ENCODE measurements at places on chromosomes 7 and 10. TPM values are rescaled to one million over a fixed set of nuclear protein-coding genes. Genes with fewer than 3 reads are reported as not detected.

The COBL gene
- total RNA-seq, result 42.7 TPM

- H3K27me3 ChIP-seq, result no peaks in the 10 kb centered on the region
- peak; percentile 1 for DNase-seq
Measured at GRCh38 chr7:19294619-19295018, 149.4 kb upstream of the FERD3L start.

- no peak overlapping the region for H3K4me3 ChIP-seq
- no peaks in the 10 kb centered on the region for H3K4me1 ChIP-seq
- no peaks in the 10 kb centered on the region for H3K36me3 ChIP-seq
- H3K27me3 ChIP-seq, result no peaks in the 10 kb centered on the region
- H3K27ac ChIP-seq, result no peak overlapping the region
- DNase-seq, result no peak
Measured at GRCh38 chr7:54705436-54705835, 53.6 kb downstream of the SEC61G start.

DNA sequence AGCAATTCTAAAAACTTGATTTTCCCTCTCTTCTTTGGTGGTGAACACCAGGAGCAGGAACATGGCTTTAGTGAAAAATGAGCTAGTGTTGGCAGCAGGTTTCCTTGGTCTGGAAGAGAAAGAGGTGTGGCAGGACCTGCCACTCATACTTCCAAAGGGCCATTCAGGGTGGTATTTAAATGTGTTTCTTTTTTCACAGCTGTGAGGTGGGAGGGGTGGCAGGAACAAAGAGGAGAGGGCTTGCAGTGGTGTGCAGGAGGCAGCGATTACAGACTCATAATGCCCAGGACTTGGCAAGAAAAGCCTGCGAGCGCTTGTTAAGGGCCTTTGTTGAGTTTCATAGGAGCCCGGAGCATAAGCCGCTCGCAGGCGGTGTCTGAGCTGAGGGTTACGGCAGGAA, 36.8 kb downstream of the WIPF3 start:
- H3K36me3 ChIP-seq, result no peaks in the 10 kb centered on the region
- no peak for DNase-seq
- H3K27ac ChIP-seq, result no peak overlapping the region
- no peak overlapping the region for H3K4me3 ChIP-seq

GRCh38 chr7:2279896-2280295, 34.3 kb downstream of the SNX8 start:
- peaks cover 6% of the 10 kb centered on the region for H3K4me1 ChIP-seq
- H3K27me3 ChIP-seq, result no peaks in the 10 kb centered on the region
- DNase-seq, result no peak
- H3K4me3 ChIP-seq, result no peak overlapping the region

The CLRN3 gene
- total RNA-seq, result 9.4 TPM

- no peaks in the 10 kb centered on the region for H3K27me3 ChIP-seq
- H3K4me1 ChIP-seq, result no peaks in the 10 kb centered on the region
- no peak for DNase-seq
- H3K27ac ChIP-seq, result no peak overlapping the region
- H3K4me3 ChIP-seq, result no peak overlapping the region
- H3K36me3 ChIP-seq, result no peaks in the 10 kb centered on the region
Measured at GRCh38 chr7:31251441-31251840, 89.1 kb downstream of the NEUROD6 start.

GRCh38 chr7:36215457-36215765, 62.4 kb downstream of the EEPD1 start:
- no peak overlapping the region for H3K27ac ChIP-seq
- H3K27me3 ChIP-seq, result no peaks in the 10 kb centered on the region
- no peak for DNase-seq
- H3K4me3 ChIP-seq, result no peak overlapping the region

DNA sequence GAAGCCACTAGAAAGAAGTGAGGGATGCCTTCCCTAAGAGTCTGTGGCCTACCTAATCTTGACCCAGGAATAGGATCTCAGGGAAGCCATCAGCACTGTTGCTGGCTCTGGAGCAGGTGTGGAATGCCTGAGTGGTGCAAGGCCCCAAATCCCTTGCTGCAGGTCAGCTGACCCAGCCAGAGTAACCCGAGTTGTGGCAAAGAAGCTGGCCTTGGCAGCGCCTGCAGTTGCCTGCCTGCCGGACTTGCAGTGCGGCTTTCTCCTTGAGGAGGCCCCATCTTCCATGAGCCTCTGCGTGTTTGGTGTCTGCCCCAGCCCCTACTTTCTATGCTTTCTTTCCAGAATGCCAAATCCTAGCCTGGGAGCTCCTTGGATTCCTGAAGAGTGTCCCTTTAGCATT, 5.8 kb downstream of the KIAA1217 start:
- DNase-seq, result no peak
- no peak overlapping the region for H3K4me3 ChIP-seq
- H3K4me1 ChIP-seq, result peaks cover 16% of the 10 kb centered on the region
- no peaks in the 10 kb centered on the region for H3K27me3 ChIP-seq
- H3K27ac ChIP-seq, result peak overlapping the region; percentile 66
- peaks cover 3% of the 10 kb centered on the region for H3K36me3 ChIP-seq

GRCh38 chr10:127904311-127905000, 2.4 kb upstream of the PTPRE start:
- no peaks in the 10 kb centered on the region for H3K36me3 ChIP-seq
- DNase-seq, result no peak
- H3K4me3 ChIP-seq, result no peak overlapping the region
- H3K4me1 ChIP-seq, result peaks cover 8% of the 10 kb centered on the region

DNA sequence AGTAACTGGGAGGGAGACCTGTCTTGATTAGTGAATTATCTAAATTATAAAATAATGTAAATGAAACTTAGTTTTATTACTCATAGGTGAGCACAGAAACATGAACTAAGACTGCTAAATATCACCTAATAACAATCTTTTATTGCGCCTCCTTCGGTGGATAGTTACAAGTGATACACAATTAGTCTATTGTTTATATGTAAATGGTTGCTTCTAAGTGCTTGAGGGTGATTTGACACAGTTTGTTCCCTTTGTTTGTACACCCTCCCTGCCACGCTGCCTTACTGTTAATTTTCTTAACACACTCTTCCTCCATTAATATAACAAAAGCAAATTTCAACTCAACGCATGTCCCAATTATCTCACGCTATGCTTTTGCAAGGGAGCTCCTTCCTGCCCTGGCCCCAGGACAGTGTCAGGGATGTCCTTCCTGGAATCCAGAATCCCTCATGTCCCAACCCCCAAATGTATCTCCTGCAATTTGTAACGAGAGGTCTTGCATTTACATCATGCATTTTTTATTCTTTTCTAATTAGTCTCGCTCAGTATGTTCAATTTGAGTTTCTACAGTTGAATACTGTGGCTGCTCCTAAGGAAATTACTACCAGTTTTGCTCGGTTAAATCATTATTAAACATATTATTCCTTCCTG, 4.2 kb downstream of the NPSR1 start:
- H3K4me1 ChIP-seq, result no peaks in the 10 kb centered on the region
- no peak for DNase-seq
- no peak overlapping the region for H3K27ac ChIP-seq
- H3K36me3 ChIP-seq, result no peaks in the 10 kb centered on the region
- no peaks in the 10 kb centered on the region for H3K27me3 ChIP-seq

DNA sequence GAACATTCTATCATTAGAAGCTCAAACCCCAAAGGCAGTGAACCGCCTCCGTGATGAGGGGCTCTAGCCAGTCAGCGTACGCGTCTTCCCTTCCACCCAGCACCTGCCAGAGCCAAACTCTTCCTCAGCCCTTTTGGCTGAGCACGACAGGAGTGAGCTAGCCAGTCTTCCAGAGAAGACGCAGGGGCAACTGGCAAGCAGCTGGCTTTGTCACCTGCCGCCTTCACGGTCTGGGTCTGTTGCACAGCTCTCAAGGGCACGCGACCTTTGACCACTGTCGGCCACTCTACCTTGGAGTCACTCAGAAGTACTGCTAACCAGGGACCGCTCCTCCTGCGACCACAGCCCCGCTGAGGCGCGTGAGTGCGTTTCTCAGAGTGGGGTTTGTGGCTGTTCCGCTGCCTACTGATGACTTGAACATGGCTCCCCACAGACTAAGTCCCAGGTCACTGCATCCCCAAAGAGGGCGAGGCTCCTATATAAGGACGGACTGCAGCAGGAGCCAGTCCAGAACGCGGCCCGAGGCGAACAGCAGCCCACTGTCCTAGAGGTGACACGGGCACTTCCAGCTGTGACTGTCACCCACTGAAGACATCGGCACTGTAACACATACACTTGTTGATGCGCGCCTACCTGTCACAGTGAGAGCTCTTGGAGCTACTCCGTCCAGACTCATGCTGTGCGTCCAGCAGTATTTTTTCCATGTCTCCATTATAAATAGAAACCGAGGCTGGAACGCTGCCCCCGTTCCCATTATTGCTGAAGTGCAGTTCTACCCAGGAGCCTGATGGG, 8.4 kb downstream of the BNIP3 start:
- H3K27me3 ChIP-seq, result no peaks in the 10 kb centered on the region
- H3K36me3 ChIP-seq, result peaks cover 13% of the 10 kb centered on the region
- no peak for DNase-seq
- H3K27ac ChIP-seq, result no peak overlapping the region
- no peak overlapping the region for H3K4me3 ChIP-seq

The SEMA3E gene
- 1.1 TPM for total RNA-seq

DNA sequence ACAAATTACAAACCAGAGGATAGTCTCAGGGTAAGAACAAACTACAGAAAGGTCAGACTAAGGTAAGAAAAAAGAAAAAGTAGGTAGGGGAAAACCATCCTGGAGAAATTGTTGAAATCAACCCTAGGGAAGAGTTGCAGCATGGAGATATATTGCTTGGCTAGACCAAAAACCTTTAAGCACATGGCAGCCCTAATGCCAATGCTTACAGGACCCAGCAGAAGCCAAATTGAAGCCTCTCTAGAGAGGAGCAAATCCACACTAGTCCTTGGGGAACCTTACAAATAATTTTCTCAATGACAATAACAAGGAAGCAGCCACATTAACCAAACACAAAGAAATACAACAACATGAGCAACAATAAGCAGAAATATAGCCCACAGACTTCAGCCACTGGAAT, 81.9 kb downstream of the CNOT4 start:
- no peaks in the 10 kb centered on the region for H3K27me3 ChIP-seq
- H3K36me3 ChIP-seq, result no peaks in the 10 kb centered on the region
- no peak overlapping the region for H3K4me3 ChIP-seq
- DNase-seq, result no peak
- H3K27ac ChIP-seq, result no peak overlapping the region
- H3K4me1 ChIP-seq, result no peaks in the 10 kb centered on the region

Measured in kidney (tissue), 22 donors.